ENCODE measurements at places on chromosomes 12 and 14.

DNA sequence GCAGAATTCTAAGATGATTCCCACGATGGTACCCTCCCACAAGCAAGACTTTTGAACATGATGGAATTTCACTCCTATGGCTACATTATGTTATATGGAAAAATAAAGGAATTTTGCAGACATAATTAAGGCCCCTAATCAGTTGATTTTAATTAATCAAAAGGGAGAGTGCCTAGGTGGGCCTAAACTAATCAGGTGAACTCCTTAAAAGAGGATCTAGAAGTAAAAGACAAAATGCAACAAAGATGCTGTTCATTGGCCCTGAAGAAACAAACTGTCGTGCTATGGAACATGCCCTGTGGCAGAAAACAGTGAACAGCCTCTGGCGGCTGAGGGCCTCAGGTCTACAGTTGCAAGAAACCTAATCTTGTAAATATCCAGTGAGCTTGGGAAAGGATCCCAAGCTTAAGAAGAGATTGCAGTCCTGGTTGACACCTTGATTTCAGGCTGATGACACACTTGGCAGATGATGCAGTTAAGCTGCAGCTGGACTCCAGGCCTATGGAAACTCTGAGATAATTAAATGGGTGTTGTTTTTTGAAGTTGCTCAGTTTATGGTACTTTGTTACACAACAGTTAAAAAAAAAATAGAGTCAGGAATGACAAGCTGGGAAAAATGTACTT, 13.8 kb downstream of the TMCC3 start:
- DNase-seq = no peak

DNA sequence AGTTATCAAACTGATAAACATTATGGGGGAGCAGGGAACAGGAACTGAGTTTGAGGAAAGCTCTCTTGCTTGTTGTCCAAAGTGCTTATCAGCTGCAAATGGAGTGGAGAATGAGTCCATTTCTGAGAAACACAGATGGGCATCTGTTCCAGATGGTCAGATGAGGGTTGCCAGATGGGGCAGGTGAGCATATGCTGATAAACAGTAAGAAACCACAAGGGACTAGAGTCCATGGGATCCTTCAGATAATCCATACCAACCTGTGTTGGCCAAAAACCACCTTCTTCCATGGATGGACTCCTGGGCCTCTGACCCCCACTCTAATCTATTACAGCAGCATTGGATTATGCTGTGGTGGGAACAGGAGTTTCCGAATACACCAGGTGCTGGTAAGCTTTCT, 38.3 kb downstream of the GNS start:
- DNase-seq = no peak

DNA sequence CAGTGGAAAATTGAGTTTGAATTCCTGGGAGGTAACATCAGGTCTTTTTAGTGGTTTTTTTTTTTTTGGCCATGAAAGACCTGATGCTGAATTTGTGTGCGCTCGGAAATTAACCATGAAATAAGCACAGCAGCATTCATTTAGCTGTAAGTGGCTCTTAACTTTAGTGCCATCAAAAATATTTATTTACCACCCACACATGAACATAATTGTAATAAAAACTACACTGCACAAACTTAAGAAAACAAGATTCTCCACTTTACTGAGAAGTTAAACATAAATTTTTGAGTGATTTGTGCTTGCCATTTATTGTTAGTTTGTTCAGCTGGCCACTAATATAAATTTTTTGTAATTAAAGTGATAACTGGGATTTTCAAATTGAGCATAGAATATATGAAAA, 2.4 kb downstream of the SLC41A2 start:
- no peak for DNase-seq

DNA sequence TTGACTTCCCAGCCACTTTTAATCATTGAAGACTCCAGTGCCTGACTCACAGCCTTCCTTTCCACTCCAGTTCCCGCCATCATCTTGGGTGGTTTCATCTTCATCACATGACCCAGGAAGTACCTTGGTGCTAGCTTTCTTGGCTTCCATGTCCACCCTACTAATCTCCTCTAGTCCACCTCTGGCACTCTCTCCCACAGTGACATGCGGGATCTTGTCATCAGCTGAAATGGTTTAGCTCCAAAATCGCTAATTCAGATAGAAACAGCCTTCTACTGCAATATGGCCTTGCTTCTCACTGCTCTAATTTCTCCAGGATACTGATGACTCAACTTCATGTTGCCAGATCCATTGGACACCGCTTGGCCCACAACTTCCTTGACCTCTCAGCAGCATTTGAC, 24.5 kb downstream of the WDR20 start:
- no peak for DNase-seq
